ENCODE measurements at places on chromosomes 1 and 21. TPM values are rescaled to one million over a fixed set of nuclear protein-coding genes. Genes with fewer than 3 reads are reported as not detected.

Gene CRP
- 3.6 TPM for total RNA-seq

DNA sequence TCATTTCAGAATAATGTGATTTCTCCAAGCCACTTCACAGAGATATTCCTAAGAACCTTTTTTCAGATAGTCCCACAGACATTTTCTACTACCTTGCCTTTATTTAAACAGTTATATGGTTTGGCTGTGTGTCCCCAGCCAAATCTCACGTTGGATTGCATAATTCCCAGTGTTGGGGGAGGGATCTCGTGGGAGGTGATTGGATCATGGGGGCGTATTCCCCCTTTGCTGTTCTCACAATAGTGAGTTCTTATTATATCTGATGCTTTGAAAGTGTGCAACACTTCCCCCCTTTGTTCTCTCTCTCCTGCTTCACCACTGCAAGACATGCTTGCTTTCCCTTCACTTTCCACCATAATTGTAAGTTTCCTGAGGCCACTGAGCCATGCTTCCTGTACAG lies 93.6 kb upstream of the ZNF678 start:
- DNase-seq: no peak

Gene FNBP1L
- total RNA-seq: 72.7 TPM

- no peak for DNase-seq
Observed at GRCh38 chr21:18030248-18030647, 211.1 kb upstream of the C21orf91 start.

Gene OR6F1
- total RNA-seq: not detected

Data from Calu3 (cell line).